ENCODE measurements at places on chromosomes 11 and 22.

DNA sequence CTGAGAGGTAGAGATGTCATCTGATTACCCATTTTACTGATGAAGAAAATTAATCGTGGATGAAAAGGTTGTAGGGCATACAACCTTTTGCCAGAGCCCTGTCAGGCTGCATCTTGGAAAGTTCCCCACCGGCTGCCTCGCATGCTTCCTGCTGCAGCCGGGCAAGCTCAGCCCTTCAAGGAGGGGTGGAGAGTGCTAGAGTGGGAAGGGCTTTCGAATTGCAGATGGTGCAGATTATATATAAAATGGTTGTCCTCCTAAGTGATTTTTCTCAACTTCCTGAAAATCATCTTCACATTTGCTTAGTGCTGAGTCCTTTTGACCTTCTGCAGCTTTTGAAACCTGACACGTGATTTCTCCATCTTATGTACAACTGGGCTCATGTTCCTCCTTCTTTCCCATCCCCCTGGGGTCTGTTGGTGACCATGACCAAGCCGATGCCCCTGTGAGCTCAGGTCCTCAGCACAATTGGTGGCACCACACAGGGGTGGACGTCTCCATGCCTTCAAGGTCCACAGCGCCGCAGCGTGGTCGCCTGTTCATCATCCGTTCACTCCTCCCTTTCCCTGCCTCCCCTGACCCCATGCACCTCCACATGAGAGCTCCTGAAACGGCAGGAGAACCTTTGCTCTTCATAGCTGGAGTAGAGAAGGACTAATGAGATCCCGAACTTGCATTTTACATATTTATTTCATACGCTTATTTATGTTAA is 47.6 kb upstream of the MYO18B start:
- no peak for DNase-seq

- DNase-seq: no peak
Measured at GRCh38 chr22:26800858-26801257, 143.5 kb downstream of the MIAT start.

- DNase-seq: no peak
Measured at GRCh38 chr11:10941414-10941813, 83.6 kb upstream of the ZBED5 start.

DNA sequence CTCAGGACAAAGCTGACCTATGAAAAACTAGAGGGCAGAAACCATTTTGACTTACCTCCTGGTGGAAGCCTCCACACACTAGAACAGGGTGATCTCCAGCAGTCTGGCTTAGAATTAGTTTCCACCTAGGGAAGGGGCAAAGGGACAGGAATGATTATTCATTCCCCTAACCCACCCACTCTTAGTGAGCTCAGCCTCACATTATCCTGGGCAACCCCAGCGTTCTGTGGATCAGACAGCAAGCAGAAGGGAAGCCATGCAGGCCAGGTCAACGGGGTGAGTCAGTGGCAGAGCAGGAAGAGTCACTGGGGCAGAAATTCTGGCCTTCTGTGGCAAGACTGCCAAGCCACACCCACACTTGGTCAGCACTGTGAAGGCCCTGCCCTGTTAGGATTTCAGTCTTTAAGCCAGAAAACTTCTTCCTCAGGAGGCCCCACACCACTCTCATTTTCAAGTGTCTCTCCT is 10.5 kb downstream of the NUMA1 start:
- DNase-seq: no peak

DNA sequence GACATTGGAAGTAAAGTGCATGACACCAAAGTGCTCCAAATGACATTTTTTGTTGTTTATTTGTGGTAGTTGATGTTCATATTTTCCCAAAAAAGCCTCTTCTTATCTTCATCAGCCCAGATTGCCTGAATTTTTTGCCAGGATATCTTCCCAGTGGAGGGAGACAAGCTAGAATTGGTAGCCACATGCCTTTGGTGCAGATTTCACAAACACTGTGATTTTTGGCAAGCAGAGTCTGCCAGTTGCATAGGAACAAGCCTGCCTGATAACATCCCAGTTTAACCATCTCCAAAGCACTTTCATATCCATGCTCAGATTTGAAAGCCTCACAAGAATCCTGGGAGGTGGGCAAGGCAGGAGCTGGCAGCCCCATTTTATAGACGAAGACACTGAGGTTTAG is 102.3 kb upstream of the SYT13 start:
- DNase-seq: no peak
